MV-4-11 (cell line): ENCODE measurements at places on chromosomes 2 and 18.

- no peak for DNase-seq
Measured at GRCh38 chr2:217953011-217953481, 49.7 kb downstream of the TNS1 start.

GRCh38 chr2:123438251-123438650 is 586.8 kb upstream of the CNTNAP5 start:
- DNase-seq: no peak

GRCh38 chr2:142901780-142902179 is 24.3 kb downstream of the KYNU start:
- DNase-seq: no peak

- DNase-seq: no peak
Measured at GRCh38 chr18:28789502-28789901, 612.6 kb upstream of the CDH2 start.

DNA sequence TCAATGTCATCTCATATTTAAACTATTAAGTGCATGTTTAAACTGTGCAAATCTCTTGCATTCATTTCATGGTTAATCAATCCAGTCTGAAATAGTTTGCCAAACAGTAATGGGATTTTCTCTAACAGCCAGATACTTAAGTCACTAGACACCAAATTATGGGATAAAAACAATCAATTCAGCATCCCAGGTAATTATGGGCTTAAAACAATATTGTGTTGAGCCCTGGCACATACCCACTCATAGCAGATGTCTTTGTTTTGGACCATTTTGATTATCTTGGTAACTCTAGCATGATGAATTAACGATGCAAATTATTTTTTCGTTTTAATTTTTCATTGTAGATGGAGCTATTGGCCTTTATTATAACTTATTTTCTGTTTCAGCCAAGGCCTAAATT is 118.5 kb upstream of the CD302 start:
- no peak for DNase-seq

- DNase-seq: no peak
Measured at GRCh38 chr2:191617575-191617974, 60.4 kb upstream of the NABP1 start.

DNA sequence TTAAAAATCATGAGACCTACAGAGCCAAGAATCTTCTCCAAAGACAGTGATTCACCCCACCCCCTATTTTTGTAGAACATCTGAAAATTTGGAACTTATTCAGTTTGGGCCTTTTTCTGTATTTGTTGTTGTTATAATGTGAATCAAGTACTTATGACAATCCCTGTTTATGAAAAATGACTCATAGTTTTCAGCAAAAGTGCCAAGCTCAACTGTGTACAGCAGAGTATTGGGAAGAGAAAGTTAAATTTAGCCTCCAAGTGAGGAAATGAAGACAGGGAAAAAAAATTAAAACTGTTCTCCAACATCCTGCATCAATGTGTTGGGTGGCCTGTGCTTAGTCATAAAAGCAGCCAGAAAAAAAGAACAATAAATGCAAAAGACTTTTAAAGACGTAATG is 46.2 kb downstream of the LRATD1 start:
- DNase-seq: no peak

DNA sequence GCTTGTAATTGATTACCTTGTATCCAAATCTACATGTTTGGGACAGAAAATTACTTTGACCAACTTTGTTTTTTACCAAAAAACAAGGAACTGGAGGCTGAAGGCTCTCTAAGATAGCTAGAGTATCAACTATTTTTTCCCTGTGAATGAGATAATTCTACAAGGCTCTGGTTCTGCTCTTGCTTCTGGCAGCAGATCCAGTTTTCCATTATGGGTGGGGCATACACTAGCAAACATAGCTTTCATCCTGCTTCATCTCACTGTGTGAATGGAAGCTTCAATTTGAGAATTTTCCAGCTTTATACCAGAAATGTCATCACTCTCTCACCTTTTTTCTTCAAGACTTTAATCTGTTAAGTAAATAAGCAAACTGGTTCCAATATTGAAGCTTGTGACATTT is 249.7 kb downstream of the RPRM start:
- no peak for DNase-seq

GRCh38 chr2:84964406-84965191 is 6.4 kb upstream of the KCMF1 start:
- DNase-seq: peak; percentile 72

DNA sequence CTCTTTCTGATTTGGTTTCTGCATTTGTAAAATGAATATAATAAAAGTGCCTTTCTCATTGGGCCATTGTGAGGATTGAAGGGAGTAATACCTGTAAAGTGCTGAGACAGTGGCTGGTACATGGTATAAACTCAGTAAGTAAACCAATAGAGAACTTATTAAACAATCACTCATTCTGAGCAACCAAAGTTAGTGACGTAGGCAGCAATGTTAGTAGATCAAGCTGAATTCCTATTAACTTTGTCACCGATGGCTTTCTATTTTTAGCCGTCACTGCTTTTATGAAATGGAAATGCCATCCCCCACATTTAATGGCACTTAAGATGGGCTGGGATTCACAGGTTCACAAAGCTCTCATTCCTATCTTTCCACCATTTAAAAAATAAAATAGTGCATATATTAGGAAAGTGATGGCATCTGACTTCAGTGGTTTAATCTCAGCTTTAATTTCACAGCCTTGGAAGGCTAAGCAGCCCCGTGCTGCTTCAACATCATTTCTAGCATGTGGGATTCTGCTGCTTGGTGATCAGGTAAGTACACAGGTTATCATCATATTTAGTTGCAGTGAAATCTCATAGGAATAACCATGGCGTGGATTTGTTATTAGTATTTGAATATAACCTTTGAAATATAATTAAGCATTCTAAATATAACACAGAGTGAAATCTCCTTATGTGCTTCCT is 17.6 kb upstream of the PPP4R1 start:
- DNase-seq: no peak

GRCh38 chr2:222722327-222722946 is 51.0 kb downstream of the MOGAT1 start:
- peak; percentile 31 for DNase-seq

- DNase-seq: peak; percentile 33
Measured at GRCh38 chr2:231260442-231261208, 62.2 kb downstream of the ARMC9 start.

DNA sequence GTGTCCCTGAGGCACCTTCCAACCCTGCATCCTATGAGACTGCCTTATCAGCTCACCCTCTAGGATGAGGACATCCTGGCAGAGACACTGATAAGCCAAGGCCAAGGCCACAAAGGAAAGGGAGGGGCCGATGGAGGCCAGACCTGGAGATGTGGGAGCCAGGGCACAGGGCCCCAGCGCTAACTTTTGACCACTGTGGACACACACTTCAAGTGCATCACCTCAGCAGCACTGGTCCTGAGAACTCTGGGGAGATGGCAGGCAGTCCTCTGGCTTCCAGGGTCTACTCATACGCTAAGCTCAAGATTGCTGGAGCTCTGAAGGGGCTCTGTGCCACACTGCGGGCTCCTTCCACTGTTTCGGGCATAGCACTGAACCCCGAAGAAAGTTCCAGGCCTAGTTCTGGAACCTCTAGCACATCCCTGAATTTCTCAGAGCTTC is 100.2 kb upstream of the ID2 start:
- DNase-seq: no peak

DNA sequence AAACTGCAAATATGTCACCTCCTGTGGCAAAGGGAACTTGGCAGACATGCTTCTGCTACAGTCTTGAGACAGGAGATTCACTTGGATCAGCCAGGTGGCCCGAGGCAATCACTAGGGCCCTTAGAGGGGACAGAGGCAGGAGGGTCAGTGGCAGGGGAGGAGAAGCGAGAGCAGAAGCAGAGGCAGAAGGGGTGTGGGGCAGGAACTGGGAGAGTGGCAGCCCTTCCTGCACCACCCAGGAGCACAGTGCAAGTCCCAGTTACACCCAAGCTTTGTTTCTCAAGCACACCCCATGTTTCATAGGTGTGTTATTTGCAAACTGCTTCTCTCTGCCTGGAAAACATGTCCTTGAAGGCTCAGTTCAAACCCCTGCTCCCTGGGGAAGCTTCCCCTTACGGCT is 309.7 kb upstream of the MYT1L start:
- DNase-seq: no peak

DNA sequence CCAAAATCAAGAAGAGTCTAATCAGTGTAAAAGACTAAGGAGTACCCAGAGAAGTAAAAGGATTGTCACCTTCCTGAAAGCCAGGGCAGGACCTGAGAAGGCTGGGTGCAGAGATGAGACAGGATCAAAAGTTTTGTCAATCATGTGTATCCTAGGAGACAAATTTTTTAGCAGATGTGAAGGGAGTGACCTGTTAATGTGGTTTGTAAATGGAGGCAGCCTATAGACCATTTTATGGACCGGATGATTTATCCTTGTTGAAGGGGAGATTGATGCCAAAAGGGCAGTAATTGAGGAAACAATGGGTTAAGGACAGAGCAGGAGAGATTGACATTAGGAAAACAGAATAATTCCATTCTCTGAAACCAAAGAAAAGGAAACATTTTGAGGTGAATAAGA is 813 bp downstream of the NDC80 start:
- DNase-seq: no peak

DNA sequence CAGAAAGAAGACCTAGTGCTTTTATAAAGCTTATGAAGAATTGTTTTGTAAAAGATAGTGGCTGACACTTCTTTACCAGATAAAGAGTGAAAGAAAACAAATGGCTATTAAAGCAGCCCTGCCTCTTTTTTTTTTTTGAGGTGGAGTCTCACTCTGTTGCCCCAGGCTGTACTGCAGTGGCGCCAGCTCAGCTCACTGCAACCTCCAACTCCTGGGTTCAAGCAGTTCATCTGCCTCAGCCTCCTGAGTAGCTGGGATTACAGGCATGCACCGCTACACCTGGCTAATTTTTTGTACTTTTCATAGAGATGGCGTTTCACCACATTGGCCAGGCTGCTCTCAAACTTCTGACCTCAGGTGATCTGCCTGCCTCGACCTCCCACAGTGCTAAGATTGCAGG is 12.9 kb downstream of the ARPC2 start:
- no peak for DNase-seq

- DNase-seq: no peak
Measured at GRCh38 chr2:221434142-221434541, 138.0 kb downstream of the EPHA4 start.

- DNase-seq: no peak
Measured at GRCh38 chr2:219416235-219416602, 2.0 kb upstream of the DES start.
